ENCODE measurements at places on chromosomes 3 and 15.

GRCh38 chr3:171980578-171981270, 58.7 kb upstream of the FNDC3B start:
- DNase-seq, result no peak

DNA sequence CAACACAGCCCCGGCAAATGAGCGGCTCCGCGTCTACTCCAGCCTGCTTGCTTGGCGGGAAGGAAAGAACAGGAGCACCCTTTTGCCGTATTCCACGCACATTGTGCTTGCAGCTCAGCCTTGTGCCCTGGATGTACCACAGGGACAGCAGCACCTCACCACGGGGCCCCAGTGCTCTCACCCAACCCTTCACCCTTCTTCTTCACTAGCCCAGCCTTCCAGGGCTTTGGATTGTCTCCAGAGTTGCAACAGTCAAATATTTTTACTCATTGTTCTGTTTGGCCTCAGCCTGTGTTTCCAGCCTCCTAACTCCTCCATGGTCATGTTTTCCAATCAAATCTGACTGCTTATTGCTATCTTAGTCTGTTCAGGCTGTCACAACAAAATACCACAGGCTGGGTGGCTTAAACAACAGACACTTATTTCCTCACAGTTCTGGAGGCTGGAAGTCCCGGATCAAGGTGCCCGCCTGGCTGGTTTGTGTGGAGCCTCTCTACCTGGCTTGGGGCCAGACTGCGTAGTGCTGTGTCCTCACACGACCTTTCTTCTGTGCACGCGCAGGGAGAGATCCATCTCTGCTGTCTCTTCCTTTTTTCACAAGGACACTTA, 79.2 kb upstream of the ABHD17C start:
- peak; percentile 22 for DNase-seq

GRCh38 chr3:143375698-143376097, 256.1 kb downstream of the CHST2 start:
- no peak for DNase-seq

DNA sequence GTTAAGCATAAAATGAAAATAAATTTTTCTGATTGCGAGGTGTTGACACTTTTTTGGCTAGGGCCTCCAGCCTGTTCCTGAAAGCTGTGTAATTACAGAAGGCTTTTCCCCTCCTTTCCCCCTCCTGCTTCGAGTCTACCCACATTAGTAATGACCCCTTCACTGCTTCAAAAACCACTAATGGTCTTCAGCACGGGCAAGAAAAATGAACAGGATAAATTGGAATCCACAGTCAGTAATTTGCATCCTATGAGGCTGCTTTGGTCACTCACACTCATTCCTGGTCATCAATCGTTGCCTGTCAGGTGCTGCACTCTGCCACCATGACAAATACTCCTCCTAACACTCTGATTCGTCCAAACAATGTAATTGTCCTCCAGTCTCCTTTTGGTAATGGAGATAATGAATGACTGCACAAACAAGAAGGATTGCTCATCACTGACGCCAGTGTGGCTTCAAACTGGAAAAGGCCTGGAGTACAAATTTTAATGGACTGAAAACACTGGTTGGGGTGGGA, 148.6 kb downstream of the MEIS2 start:
- DNase-seq, result peak; percentile 91

DNA sequence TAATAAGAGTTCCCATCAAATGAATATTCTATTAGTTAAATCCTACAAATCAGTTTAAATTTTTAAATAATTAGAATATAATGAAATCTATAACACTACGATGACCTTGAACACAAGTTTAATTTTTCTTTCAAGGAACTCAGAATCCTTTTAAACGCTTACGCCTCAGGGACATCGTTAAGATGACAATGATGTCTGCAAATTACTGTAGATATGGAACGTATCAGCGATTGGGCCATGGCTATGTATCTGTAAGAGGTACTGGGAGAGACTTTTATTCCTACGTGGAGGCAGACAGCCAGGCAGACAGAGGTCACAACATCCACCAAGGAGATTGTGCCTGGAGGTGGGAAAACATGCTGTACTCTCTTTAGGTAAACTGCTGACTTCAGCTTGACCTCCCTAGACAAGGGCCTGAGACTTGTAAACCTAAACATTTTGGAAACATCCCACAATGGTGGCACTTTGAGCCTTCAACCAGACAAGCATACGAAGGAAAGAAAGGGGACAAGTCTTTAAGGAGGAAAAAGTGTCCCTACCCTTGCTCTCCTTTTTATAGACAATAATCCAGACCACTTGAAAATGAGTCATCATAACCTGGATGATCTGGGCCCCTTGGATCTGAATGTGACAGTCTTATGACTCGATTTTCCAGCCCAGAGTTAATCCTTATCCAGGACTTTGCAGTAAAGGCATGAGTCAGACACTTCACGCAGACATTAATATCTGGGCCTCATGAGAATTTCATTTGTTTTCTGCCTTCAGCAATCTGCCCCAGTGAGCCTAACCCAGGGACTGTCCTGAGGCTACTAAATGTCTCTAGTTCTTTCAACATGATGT, 6.8 kb upstream of the LDHAL6B start:
- DNase-seq, result peak; percentile 22

DNA sequence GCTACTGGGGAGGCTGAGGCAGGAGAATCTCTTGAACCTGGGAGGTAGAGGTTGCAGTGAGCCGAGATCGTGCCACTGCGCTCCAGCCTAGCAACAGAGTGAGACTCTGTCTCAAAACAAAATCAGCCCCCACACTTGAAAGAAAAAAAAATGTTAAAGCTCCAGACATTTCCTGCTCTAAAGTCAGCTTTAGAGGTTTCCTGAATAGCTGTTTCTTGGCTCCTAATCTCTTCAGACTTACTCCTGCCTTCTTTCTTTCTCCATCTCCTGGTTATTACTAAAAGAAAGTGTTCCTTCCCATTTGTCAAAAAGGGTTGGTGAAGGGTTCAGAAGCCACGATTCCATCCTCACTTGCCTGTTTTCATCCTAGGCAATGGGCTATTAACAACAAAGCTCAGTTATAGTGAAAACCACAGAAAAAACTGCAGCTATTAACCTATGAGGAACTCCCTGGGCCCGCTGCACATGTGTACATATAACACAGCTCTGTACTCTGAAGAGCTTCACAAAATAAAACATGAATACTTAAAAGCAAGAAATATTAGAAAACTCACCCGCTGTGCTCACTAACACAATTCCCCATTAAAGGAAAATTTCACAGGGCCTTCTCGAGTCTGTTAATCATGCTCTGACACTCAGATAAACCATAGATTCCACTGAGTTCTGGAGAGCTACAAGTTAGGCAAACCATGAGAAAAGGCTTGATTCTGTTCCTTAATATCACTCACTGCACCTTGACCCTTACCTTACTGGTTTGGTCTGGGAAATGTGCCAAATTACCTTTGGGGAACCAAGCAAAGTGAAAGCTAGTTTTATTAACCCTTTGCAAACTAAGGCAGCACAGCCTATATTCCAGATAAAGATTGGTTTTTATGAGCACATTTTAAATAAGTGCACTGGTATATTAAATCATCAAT, 89.9 kb upstream of the TSPAN3 start:
- no peak for DNase-seq

- DNase-seq, result no peak
Observed at GRCh38 chr3:185030399-185030798, 122.5 kb downstream of the C3orf70 start.

DNA sequence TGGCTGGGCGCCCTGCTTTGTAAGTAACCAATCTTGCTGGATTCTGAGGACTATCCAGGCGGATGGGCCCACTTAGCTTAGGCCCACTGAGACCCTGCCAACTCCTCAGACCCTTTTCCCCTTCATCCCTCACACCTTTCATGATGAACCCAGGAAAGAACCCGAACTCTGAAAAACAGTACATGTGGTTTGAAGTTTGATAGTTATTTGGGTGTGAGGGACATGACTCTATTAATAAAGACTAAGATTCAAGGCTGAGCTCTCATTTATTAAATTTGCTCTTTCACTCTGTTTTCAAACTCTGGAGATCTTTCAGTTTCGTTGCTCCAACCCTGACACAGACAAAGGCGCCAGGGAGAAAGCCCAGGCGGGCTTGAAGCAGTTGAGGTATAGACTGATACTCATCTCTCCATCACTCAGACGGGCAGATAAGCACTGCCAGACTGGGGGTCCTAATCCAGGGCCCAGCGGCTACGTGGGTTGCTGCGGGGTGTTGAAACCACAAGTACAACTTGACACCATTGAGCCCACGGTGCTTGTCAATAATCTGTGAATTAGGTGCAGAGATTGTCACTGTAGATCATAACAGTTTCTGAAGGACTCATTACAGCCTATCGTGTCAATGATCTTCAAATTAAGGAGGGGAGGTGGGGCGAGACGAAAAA, 7.2 kb upstream of the SOX2 start:
- DNase-seq, result no peak

DNA sequence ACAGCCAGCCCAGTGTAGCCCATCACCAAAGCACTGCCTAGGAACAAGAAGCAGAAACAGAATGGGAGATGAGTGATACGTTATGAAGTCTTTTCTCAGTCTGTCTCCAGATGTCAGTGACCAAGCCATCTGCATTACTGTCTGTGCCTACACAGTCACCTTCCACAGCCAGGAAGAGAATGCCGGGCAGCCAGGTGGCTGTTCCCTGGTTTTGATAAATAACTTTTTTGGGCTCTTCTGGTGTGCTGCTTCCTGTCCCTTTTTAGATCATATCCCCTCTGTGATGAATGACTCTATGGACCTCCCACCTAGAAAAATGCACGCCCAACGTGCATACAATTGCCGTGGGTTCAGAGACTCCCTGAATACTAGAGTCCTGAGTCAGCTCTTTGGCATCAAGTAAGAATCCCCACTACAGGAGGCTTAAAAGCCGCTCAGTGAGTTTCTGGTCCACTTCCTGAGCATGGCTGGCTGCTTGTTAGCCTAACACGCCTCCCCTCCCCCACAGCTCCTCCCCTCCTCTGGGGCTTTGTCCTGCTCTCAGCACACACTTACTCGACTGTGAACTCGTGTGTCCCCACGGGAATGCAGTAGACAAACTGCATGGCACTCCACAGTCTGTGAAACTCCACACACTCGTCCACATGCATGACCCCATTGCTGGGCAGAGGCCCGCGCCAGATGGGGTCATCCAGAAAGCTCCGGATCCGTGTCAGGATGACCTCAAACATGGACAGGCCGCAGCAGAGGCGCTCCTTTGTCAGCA, 34.7 kb downstream of the NIPA2 start:
- peak; percentile 83 for DNase-seq

DNA sequence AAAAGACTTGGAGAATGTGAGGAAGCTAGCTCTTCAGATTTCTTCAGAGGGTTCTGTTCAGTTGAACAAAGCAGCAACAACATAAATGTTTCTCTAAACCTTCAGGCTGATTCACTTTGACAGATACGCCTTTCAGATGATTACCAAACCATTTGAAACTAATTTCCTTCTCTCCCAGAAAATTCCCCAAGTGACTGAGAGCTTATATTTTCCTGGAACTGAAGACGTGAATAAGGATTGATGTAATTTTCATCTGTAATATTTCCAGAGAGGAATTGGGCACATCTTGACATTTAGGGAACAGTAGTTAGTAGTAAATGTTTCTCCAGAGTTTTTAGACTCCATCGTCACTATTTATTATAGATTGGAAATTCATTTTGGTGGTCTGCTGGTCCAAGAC, 108.6 kb upstream of the AADACL2 start:
- no peak for DNase-seq

- DNase-seq, result no peak
Observed at GRCh38 chr15:87741350-87741749, 515.2 kb downstream of the NTRK3 start.

DNA sequence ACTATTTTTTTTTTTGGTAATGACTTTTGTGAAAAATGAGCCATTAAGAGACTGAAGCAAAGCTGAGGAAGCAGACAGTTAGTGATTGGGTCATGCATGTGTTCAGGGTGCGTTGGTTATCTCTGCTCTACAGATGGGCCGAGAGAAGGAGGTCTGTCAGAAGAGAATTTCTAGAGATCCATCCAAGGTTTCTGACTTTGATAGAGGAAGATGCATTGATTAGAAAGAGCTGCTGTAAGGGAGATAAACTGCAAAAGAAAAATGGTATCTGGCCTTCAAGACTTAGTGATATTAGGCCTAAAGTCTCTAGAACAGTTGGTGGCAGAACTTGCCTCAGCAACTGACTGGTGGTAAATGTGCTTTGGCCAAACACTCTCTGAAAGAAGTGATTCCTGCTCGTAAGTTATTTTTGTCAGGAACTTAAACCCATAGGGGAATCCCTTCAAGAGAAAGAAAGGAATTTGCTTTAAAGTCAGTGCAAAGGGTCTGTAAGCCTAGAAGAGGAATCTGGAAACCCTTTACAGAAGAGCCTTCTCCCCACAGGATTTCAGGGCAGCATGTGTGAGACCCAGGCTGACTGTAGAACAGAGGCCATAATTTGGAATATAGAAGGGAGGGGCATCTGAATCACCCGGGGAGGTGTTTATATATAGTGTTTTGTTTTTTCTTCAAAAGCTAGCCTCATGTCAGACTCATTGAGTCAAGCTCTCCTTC, 67.8 kb downstream of the OPA1 start:
- DNase-seq, result no peak

GRCh38 chr3:110568246-110568645, 503.4 kb upstream of the NECTIN3 start:
- DNase-seq, result peak; percentile 84

DNA sequence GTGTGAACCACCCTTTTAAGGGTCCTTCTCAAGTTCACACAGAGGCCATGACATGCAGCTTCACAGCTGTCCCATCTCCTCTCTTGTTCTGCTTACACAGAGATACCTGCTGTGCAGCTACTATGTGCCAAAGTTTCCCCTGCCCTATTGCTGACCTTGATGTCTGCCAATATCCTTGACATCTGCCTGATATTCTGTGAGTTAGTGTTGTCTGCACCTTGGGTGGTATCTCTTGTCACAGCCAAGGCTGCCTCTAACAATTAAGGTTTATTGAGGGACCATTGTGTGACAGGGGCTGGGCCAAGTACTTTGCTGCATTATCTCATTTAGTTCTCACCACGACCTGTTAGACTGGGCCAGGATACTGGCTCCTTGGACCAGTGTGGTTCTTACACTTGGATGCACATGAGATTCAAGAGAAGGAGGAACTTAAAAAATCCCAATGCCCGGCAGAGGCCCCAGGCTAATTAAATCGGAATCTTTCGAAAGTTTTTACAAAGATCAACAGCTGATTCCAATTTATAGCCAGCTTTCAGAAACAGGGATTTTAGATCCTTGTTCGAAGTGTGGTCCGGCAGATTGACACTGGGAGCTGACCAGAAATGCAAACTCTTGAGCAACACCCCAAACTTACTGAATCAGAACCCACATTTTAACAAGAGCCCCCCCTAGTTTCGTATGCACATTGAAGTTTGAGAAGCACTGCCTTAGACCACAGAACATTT, 178.6 kb downstream of the SATB1 start:
- no peak for DNase-seq

DNA sequence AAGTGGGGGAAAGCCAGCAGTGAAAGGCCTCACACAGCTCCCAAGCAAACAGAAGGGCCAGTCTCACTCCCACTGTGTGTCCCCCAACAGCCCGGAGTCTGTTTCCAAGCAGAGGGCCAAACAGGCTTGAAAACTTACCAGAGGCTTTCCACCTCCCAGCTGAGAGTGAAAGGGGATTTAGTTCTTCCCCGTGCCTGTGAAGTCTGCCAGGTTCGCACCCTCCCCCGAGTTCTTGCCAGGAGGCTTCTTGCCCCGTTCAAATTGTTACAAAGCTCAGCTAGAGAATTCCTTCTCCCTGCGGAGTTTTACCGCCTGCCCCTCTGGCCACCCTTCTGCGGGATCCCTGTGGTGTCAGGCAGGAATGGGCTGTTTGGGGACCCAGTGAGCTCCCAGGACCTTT, 68.0 kb upstream of the WNT7A start:
- no peak for DNase-seq

- no peak for DNase-seq
Observed at GRCh38 chr15:96268442-96269204, 61.9 kb upstream of the NR2F2 start.
